ENCODE measurements at places on chromosomes 3 and 15.

DNA sequence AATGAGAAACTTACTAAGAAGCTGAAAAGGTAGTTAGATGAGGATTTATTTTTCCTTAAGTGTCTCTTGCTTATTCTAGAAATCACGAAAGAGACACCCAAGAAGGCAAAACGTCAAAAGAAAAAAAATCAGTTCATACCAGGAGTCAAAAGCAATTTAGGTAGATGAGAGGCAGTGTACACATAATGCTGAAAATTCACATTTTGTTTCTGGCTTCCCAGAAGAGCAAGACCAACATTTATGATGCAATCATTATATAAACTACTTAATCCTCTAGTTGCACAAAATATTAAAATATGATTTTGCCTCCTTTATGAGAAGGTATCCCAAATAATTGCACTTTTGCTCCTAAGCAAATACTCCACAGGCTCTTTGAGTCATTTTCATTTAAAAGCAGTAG is 228.0 kb downstream of the FMN1 start:
- no peak for DNase-seq

DNA sequence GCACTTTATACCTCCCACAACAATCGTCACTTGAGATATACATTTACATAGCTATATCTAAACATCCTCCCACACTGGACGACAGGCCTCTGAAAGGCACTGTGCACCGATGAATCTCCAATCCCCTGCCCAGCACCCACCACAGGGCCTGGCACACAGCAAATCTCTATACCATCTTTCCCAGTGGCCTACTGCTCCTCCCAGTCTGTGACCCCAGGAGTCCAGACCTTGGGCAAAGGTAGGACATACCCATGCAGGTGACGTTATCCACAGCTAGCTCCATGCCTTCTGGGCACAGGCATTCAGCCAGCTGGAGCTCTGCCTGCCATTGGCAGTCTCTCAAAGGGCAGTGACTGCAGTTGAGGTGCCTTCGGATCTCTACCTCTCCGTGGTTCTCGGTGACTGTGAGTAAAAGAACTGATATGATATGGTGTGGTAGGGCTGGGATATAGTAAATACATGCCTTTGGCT is 5.8 kb downstream of the LTK start:
- DNase-seq = no peak

GRCh38 chr3:2765002-2765579 is 345.1 kb downstream of the IL5RA start:
- peak; percentile 21 for DNase-seq

GRCh38 chr3:189646853-189647542 is 15.8 kb downstream of the TP63 start:
- DNase-seq = peak; percentile 18

GRCh38 chr15:71601038-71601834 is 209.1 kb upstream of the NR2E3 start:
- DNase-seq = no peak

DNA sequence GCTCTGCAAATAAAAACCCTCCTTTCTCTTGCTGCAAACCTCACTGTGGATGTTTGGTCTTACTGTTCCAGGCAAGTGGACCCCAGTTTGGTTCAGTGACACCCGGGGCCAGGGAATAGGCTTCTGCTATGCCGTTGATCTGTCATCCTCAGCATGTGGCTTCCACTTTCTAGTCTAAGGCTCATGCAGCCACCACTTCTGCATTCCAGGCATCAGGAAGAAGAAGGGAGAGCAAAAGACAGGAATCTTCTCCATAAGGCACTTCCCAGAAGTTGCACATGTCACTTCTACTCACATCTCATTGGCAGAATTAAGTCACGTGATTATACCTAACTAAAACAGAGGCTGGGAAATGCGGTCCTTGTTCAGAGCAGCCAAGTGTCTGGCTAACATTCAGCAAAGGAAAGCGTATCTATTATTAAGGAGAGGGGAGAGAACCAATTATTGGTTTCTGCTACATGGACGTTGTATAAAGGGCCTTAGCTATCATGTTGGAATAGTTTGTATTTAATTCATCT is 173.6 kb upstream of the PFN2 start:
- DNase-seq = no peak

DNA sequence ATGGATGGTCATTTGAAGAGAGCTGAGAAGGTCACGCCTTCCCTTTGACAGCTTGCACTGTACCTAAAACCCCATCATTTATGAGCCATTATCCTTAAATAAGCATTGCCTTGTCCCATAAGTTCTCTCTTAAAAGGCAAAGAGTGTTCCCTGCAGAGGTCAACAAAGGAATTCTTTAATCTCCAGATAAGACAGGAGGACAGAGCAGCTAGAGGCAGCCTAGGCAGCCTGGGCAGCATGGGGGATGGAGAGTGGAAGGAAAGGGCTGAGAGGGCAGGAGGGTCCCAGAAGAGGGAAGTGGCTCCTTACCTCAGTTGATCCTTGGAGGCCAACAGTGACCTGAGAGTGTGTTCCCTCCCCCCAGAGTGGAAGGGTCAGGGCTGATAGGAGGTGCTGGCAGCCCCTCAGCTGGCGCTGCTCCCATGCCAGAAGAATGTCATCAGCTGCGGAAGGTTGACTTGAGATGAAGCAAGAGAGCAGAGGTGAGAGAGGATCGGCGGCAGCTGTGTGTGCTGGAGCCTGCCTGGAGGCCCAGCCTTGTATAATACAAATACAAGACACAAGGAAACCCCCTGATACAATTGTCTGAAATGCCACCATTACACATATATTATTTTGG is 12.8 kb downstream of the KBTBD13 start:
- DNase-seq = no peak

DNA sequence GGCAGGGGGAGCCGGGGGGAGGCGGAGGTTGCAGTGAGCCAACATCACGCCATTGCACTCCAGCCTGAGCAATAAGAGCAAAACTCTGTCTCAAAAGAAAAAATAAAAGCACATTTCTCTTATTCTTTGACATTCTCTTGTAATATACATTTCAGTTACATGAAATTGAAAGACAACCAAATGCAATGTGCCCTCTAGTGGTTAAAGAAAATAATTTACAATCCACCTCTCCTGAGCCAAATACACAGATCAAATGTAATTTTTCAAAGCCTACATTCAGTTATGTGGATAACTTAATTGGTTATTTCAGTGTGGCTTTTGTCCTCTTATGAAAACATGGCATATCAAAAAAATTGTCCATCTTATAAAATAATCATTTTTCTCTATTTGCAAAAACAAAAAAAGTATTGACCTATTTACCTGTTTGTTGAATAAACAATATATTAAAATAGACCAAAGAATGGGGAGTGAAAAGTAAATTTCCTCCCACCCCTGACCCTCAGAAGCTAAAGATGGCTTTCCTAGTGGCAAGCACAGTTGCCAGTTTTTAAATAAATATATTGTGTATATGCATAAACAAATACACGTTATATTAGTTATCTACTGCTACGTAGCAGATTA is 14.2 kb upstream of the U2SURP start:
- peak; percentile 47 for DNase-seq

DNA sequence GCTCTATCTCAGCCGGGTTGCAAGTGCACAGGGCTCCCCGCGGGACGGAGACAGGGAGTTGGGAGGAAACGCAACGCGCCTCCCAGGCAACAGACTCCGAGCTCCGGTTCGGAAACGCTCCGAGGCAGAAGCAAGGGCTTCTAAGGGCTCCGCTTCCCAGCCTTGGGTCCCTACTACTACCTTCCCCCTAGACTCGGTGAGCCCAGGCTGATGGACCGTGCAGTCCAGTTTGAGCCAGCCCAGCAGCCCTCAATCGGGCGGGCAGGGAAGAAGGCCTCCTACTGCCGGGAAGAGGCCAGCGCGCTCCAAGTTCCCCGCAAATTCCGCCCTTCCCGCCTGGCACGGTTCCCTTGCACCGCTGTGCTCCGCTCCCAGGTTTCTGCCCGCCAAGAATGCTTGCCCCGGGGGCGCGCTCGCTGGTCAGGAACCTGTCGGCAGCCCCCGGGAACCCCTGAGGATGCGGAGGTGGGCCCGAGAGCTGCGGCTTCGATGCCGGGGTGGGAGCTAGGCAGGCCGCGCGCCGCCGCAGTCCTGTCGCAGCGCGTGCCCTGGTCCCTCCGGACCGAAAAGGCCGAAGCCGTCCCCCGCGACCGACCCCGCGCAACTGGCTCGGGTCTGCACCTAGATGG is 728 bp downstream of the TRANK1 start:
- DNase-seq = peak; percentile 19

GRCh38 chr15:94027581-94027980 is 203.8 kb upstream of the MCTP2 start:
- DNase-seq = no peak

- no peak for DNase-seq
Observed at GRCh38 chr3:84209474-84209873, 749.3 kb upstream of the CADM2 start.

- DNase-seq = no peak
Observed at GRCh38 chr3:50830451-50830850, 155.7 kb downstream of the DOCK3 start.

DNA sequence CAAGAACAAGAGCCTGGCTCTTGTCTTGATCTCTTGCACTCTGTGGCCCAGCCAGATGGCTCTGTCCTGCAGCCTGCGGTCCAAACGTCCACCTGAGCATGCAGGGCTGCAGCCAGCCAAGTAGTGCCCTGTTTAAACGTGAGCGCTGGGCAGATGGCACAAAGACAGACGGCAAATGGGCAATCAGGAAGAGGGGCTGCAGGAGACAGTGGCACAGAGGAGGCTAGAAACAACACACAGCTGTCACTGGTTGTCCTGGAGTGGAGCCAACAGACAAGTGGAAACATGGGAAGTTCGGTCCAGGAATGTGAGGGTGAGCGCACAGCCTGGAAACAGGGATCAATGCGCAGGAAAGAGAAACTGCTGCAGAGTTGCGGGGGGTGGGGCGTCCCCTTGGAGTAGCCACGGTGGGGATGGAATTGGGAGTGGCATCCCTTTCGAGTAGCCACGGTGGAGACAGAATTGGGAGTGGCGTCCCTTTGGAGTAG is 10.7 kb upstream of the ZXDC start:
- DNase-seq = no peak

DNA sequence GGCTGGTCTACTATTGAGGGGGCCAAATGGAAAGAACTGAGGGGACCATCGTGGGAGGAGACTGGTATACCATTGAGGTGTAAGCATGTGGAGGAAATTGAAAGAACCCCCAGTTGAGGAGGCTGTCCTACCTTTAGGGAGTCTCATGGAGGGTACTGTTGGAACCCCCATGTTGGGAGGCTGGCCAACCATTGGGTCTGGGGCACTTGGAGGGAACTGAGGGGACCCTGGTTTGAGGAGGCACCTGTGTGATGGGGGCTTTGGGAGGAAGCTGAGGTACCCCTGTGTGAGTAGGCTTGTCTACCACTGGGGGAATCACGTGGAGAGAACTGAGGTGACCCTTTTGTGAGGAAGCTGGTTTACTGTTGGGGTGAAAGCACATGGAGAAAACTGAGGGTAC is 157.5 kb downstream of the FBLN2 start:
- DNase-seq = no peak
